ENCODE measurements at places on chromosomes 2 and 18.

DNA sequence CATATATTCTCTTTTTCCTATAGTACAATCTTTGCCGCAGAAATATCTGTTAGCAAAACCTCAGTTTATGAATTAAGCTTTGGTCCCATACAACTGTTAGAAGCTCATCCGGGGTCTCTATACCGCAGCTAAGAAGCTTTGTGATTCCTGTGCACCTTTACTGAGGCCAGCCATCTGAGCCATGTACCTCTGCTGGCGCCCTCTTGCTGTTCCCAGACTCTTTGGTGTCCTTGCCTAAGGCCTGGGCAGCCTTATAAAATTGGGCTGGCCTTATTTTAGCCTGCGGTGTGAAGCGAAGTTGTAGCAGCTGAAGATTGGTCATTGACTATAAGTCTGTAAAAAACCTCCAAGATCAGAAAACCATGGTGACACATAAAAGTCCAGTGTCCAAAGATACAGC, 1135.1 kb upstream of the CHAC2 start:
- no peak for DNase-seq

DNA sequence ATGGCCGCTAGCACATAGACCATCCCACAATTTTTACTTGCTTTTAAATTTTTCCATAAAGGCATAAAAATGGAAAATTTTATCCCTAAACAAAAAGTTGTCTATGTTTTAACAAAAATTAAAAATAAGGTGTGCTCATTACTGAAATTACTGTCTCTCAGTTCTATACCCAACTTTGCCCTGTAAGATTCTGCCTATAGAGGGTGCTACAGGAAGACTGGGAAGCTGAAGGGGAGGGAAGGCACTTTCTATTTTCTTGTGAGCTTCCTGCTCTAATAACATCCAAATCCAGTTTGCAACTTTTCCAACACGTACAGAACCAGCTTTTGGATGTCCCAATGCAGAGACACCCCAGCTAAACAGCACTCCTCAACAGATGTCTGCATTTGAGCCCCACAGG, 666.9 kb downstream of the PLCL1 start:
- DNase-seq = no peak

DNA sequence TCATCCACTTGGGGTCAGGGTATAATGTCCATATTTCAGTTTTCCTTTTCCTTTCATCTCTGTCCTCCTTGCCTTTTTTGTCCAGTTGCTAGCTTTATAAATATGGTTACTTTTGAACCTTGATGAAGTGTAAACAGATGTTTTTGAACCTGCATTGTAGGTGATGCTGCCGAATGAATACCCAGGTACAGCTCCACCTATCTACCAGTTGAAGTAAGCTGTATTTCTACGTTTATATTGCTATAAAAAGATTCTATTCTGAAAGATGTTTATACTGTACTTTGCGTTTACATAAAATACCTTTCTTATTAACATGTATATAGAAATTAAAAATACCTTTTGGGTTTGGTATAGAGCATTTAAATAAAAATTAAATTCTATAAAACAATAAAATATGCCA, 2.2 kb downstream of the IMPACT start:
- DNase-seq = no peak

GRCh38 chr2:105912081-105912480, 167.4 kb downstream of the NCK2 start:
- no peak for DNase-seq

DNA sequence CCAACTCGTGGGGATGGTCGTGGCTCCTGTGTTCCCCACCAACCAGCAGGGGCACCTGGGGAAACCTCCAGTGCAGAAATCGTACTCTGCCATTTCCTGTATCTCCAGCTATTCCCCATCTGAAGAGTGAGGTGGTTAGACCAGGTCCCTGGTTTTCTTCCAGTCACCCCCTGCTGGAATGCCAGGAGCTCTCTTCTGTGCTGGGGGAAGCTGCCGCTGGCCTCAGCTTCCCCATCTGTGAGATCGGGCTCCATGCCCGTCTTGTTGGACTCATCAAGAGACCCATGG, 119.7 kb downstream of the INHBB start:
- DNase-seq = no peak

DNA sequence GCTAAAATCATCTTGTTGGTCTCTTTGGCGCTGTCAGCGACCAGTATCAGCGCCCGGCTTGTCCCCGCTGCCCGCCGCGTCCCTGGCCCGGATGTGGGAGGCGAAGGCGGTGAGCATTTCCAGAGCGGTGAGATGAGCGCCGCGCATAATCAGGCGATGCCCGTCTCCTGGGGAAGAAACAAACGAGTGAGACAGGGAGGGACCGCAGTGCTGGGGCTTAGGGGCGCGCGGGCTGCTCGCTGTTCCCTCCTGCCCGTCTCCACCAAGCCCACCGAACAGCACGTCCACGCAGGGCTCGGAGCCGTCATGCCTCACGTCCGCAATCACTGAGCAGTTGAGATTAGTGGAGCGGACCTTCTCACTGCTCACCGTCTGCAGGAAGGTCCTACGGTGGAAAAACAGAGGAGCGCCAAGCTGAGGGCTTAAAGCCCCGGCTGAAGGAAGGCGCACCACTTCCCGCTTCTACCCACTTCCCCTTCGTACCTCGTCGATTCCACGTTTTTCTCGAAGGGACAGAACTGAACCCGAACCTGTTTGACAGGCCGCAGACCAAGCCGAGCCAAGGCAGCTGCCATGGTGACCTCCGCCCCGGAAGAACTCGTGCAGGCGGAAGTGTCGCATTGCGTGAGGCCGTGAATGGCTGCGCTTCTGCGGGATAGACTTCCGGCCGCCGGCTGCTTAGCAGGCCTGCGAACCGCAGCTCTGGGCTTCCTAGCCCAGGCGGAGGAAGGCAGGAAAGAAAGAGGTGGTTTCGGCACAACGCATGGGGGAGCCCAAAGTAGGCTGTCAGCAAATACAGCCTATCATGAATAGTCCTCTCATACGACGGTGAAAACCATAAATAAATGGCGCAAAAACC, at the start of gene MRPL53:
TSS of gene MRPL53 (minus strand) at position 595 of the 859 bp plus-strand sequence. CDS start at position 575, 20 bp downstream.
- DNase-seq = peak; percentile 92

DNA sequence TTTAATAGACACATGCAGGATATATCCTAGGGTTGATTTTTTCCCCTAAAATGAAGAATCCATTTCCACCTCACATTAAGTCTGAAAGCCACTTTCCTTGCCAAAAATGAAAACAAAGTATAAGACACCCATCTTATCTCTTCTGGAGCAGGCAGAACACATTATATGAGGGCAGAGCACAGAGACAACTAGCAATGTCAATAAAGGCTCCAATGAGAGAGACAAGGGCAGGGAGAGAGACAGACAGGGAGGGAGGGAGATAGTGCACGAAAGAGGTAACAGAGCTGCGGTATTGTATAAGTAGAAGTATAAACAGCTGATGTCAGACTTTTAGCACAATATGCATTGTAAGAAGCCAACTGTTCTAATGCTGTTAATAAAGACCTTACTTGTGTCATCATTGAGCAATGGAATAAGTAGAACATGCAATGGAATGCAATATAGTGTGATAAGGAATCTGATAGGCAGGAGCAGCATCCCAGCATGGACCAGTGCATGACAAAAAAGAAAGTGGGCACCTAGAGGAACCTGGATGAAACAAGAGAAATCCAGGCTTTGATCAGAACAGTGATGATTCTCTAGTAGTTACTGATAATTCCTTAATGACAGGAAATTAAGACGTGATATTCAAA, 150.6 kb upstream of the TCF4 start:
- peak; percentile 33 for DNase-seq

DNA sequence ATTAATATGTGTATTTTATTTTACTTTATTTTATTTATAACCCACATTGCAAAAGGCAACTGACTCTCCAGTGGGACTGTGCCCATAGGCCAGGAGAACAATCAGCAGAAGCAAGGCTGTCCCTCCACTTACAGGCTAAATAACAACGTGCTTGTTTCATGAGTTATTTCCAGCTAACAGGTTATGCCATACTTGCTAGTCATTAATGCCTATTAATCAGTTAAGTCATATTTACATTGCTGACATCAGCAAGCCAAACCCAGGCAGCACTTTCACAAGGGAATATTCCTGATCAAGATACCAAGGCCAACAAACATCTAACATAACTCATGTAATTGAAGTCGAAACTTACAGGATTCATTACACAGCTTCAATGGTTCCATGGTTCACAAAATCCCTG, 92.1 kb downstream of the EN1 start:
- DNase-seq = no peak

- DNase-seq = no peak
Measured at GRCh38 chr2:4354164-4354563, 650.8 kb downstream of the DCDC2C start.

- peak; percentile 79 for DNase-seq
Measured at GRCh38 chr2:227376656-227377396, 2.3 kb downstream of the TM4SF20 start.

DNA sequence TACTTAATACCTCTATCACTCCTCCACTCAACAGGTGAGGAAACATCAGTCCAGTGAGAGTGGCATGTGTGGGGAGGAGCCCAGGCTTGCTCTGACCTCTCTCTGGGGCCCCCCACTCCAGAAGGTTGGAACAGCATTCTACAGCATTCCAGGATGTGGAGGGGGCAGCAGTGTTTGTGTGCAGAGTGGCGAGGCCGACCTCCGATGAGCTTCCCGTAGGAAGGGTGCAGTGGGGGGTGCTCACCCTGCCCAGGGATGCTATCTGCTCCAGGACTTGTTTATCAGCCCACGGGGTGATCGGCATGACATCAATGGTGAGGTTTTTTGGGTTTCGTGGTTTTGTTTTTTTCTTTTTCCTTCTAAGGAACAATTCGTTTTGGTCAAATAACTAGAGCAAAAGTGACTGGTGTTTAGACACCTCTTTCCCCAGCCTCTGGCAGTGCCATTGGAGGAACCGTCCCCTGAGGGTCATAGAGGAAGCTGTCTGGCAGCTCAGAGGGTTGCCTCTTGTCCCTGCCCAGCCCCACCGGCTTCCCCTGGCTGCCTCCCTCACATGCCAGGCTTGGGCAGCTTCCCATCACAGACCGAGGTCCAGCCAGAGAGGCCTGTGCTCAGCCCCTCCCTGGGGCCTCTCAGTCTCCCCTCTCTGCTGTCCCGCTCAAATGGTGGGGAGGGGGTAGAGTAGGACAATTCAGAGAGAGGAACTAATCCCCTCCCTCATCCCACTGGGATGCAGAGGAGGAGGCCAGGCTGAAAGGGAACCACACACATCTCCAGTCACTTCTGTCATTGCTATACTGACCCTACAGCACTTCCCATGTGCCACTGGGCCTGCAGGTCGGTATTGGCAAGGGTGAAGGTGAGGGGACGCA, 96.5 kb downstream of the ZFP36L2 start:
- peak; percentile 47 for DNase-seq

DNA sequence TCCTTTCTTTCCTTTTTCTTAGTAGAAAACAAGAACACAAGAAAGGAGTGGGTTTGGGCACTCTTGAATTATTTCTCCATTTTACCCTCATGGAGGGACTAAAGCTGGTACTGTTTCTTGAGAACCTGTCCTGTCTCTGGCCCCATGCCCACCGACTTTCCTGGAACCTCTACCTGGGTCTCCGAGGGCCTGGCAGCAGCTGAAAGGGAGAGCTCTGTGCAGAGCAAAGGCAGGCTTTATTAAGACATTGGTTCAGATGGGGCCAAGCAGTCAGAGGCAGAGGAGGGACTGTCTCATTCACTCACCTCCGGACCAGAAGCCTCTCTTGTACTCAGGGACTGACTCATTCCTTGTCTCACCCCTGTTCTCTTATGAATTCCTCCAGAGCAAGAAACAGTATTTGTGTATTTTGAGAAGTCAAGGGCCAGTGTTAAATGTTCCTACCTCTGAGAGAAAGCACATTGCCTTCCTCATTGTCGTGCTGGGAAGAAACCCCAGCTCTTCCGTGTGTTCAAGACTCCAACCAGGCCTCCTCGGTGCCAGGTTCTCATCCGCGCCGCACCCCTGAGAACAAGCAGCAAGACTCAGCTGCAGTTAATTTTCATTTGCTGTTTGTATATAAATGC, 201.9 kb upstream of the NT5C1B start:
- DNase-seq = peak; percentile 49

DNA sequence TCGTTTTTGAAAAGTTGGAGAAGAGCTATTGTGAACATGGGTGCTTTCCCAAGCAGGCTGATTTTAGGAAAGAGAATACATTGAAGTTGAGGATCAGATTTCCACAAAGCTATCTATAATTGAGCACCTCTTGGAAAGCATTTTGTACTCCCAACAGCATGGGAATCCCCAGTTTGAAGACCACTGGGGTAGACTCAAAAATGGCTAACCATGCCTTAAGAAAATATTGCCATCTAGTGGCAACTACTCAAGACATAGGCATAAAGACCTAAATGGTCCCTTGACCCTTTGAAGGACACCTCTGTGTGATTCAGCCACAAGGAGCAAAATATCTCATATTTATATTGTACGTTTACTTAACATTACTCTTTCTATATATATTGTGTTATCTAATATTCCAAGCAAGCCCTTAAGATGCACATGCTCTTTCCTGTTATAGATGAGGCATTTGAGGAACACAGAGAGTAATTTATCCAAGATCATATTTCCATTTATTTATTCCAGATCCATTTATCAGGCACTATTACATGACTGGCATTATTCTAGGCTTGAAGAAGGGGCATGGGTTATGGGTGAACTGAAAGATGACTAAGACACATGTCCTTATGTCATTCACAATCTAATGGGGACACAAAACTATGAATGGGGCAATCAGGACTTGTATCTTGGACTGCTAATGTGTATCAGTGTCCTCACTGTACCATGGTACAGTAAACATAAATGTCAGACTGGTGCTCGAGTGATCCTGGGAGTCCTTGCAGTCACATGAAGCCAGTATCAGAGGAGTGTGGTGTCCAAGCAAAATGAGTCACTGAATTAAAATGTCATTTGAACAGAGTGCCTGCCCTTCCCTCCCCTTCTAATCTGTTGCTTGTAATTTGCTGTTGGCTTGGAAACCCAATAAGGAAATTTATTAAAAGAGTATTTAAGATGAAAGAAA, 121.0 kb upstream of the XPO1 start:
- DNase-seq = peak; percentile 58

GRCh38 chr2:234745347-234745746, 206.5 kb upstream of the SH3BP4 start:
- DNase-seq = no peak

Measured in amniotic epithelial cell (primary cell).